ENCODE measurements at places on chromosomes 6 and 20.

DNA sequence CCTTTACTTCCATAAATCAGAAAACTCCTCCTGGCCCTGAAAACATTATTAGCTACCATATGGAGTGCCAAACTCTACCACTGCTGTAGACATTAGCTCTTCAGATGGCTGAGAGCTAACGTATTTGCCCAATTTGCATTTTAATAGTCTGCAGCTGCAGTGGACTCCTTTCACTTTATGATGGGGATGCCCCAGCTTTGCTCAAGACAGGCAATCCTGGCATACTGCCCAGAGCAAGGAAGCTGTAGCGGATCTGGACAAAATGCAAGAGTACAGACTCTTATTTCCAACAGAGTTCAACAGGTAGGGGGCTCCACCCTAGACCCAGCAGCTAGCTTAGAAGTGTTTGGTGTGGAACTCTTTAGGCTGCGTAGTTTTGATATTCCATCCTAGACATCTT is 246.7 kb downstream of the FOXC1 start:
- no peak for DNase-seq

GRCh38 chr6:167711211-167711610 is 115.5 kb upstream of the AFDN start:
- no peak for DNase-seq

DNA sequence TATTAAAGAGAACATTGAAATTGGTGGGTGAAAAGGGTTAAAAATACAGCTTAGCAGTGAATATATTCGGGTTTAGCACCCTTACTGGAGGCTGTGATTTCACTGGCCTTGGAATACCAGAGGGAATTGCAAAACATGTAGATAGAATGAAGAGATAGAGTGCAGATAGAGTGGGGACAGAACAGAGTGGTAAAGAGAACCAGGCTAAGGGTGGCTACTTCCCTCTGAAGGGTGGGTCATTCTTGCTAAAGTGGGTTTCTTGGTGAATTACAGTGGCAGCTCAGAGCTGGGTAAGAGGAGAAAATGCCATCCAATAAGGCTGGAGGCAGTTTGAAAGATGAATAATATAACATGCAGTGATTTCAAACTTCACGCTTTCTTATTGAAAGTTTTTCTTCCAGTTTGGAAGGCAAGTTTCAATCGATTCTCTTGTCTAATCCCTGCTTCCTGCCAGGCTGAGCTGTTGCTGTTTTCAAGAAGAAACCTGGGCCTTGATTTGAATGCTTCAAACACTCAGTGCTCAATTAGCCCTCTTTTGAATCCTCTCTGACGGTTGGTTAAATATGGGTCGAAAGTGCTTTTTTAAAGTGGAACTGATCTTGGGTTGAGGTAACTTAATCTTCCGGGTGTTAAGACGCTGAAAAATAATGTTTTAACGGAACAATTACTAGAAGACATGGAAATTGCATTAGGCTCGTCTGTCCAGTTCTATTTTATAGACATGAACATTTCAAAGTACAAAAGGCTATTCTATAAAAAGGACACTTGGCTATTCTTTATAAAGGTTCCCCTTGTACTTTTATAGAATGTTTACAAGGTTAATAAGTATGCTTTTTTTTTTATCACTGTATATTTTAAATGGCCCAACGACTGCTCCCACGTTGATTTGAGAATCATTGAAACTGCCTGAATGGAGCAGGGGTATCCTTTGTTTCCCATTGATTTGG is 203.3 kb downstream of the BCAS1 start:
- no peak for DNase-seq

GRCh38 chr6:48743738-48744137 is 632.7 kb upstream of the PTCHD4 start:
- no peak for DNase-seq

GRCh38 chr20:24785141-24786110 is 163.6 kb upstream of the CST7 start:
- DNase-seq = peak; percentile 66

DNA sequence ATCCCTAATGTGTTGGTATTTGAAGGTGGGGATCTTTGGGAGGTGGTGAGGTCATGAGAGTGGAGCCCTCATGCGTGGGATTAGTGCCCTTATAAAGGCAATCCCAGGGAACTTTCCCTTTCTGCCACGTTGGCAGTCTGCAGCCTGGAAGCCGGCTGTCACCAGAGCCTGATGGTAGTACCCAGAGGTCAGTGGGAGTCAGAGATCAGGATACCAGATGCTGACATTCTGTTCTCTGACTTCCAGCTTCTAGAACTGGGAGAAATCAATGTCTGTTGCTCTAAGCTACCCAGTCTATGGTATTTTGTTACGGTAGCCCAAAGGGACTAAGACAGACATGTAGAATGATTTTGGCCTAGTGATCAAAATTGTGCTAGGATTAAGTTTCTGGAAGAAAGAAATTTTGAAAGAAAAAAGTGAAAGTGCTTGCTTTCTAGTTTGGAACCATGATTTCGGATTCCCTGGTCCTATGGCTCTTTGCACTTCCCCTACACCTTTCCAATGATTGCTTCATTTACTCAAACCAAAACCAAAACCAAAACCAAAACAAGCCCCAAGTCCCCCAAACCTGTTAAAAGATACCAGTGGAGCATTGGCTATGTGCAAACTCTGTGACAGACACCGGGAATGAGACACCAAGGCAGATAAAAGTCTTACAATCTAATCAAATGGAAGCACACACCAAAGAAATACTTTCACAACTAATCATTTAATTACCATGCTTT is 173.7 kb upstream of the ZNF217 start:
- DNase-seq = no peak
